PC-9 (cell line): ENCODE measurements at places on chromosomes 7 and 10. TPM values are rescaled to one million over a fixed set of nuclear protein-coding genes. Genes with fewer than 3 reads are reported as not detected.

The LRMDA gene
- not detected in 2 replicates for total RNA-seq

The CLIP2 gene
- total RNA-seq: 37.9 and 48.0 TPM in 2 replicates

The CFTR gene
- not detected in 2 replicates for total RNA-seq

The TMEM270 gene
- 0.48 and 0.72 TPM in 2 replicates for total RNA-seq

The MPP7 gene
- 0.35 and 0.55 TPM in 2 replicates for total RNA-seq

The KCNIP2 gene
- 4.0 and 5.1 TPM in 2 replicates for total RNA-seq

The INA gene
- total RNA-seq: 20.4 and 20.9 TPM in 2 replicates

The SPDYE5 gene
- not detected in 2 replicates for total RNA-seq

The KCNH2 gene
- 1.5 and 1.6 TPM in 2 replicates for total RNA-seq

The GPR26 gene
- total RNA-seq: not detected in 2 replicates

The C10orf67 gene
- 1.2 and 1.3 TPM in 2 replicates for total RNA-seq

The MRC1 gene
- 0.07 TPM in 1 of 2 replicates, not detected in the other for total RNA-seq

The CLEC2L gene
- not detected in 2 replicates for total RNA-seq

The PCBD1 gene
- 128 and 164 TPM in 2 replicates for total RNA-seq

The SLC26A3 gene
- total RNA-seq: not detected in 2 replicates

The EN2 gene
- not detected in 2 replicates for total RNA-seq

The TLL2 gene
- 0.15 TPM in 1 of 2 replicates, not detected in the other for total RNA-seq

The DEPP1 gene
- 13.2 and 15.1 TPM in 2 replicates for total RNA-seq

The CACNB2 gene
- total RNA-seq: not detected in 2 replicates

The COL1A2 gene
- total RNA-seq: not detected in 2 replicates

The CCDC172 gene
- not detected in 2 replicates for total RNA-seq

The SKAP2 gene
- total RNA-seq: 59.2 and 74.9 TPM in 2 replicates

The COA1 gene
- 128 and 151 TPM in 2 replicates for total RNA-seq

The GIMAP8 gene
- total RNA-seq: not detected in 2 replicates

The VWDE gene
- 27.3 and 28.8 TPM in 2 replicates for total RNA-seq

The ELAPOR2 gene
- 10.1 and 11.0 TPM in 2 replicates for total RNA-seq

The ERVW-1 gene
- not detected in 2 replicates for total RNA-seq

The NYAP1 gene
- 1.3 and 1.9 TPM in 2 replicates for total RNA-seq

The PLXDC2 gene
- not detected in 2 replicates for total RNA-seq
